ENCODE measurements at places on chromosomes 1 and 21.
A peak's percentile ranks its signal among the peaks of the same experiment; 100 is the strongest.

- DNase-seq: no peak
Measured at GRCh38 chr21:40151611-40152010, 284.4 kb downstream of the PCP4 start.

DNA sequence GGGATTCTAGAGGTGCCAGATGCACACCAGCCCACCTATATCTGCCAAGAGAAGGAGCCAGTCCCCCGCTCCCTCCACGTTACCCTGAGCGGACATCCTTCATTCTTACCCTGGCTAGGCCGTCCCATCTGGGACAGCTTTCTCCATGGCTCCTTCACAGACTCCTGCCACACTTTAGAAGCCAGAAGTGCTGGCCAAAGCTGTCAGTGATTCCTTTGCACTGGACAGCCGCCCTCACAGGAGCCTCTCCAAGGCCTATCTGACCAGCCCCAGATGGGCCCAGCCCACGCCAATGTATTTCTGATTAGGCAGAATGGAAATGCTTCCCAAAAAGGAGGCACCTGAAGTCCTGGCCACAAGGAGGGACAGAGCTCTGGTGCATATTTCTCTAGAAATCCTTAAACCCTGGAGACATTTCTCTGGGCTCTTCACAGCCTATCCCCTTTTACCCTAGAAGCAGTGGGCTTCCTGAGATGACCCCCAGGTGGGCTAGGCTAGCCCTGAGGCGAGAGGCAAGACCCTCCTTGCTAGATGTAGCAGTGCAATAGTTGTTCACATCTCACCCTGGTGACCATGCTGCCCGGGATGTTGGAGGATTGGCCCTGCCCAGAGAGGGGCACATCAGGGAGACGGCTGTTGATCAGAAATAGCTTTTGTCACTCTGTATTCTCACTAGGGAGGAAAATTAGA lies 44.1 kb downstream of the RASSF5 start:
- no peak for DNase-seq

DNA sequence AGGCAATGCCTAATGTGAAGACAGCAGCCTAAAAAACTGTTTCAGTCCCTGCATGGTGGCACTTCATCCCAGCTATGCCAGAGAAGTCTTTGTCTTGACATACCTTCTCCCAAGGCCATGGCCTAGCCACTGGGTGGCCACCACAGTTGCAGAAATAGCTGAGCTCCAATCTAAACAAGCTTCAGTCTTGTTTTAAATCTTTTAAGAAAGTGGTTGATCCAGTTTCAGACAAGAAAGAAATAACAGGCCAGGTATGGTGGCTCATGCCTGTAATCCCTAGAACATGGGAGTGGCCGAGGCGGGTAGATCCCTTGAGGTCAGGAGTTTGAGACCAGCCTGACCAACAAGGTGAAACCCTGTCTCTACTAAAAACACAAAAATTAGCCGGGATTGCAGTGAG lies 600.0 kb upstream of the PLXNA2 start:
- DNase-seq: no peak

DNA sequence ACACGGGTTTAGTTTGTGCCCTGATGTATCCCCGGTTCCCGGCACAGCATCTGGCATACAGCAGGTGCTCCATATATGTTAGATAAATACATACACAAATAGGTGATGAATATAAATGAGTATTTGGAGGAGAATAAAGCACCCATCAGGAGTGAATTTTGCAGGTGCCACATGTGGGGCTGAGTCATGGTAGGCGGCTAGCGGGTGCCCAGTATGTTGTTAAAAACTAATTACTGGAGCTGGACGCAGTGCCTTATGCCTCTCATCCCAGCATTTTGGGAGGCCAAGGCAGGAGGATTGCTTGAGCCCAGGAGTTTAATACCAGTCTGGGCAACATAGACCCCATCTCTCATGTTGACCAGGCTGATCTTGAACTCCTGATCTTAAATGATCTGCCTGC lies 16.7 kb upstream of the WASF2 start:
- DNase-seq: no peak

GRCh38 chr1:51664421-51665240 lies 47.7 kb downstream of the OSBPL9 start:
- DNase-seq: no peak

DNA sequence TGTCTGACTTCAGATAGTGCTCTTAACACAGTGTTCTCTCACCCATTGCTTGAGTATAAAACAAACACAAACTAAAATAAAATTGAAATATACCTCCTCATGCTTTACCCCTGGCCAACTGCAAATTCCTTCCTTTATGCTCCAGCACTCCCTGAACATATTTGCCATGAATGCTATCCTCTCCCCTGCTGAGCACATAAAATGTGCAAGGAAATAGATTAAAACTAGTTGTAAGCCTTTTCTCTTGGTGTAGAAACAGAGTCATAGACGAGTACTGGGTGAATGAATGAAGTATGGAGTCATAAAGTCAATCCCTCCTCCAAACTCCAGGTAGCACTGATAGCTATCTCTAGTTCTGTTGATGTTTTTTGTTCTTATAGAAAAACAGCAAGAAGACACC lies 2.6 kb downstream of the GPR161 start:
- no peak for DNase-seq

DNA sequence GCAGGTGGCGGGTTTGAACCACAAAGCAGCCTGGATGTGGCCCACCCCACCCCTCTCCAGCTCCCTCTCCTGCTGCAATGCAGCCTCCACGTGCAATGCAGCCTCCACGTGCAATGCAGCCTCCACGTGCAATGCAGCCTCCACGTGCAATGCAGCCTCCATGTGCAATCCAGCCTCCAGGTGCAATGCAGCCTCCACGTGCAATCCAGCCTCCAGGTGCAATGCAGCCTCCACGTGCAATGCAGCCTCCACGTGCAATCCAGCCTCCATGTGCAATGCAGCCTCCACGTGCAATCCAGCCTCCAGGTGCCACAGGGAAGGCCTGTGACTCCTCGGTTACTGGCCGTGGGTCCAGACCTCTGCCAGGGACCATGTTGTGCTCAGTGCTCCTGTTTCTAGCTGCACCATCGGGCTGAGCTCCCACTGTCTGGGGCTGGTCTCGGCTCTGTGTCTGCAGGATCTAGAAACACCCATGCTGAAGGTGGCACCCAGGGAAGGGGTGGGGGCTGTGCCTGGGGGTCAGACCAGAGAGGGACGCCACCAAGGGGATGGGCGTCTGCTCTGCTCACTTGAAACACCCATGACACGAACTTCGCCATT lies 11.9 kb upstream of the LRRC3 start:
- DNase-seq: no peak

DNA sequence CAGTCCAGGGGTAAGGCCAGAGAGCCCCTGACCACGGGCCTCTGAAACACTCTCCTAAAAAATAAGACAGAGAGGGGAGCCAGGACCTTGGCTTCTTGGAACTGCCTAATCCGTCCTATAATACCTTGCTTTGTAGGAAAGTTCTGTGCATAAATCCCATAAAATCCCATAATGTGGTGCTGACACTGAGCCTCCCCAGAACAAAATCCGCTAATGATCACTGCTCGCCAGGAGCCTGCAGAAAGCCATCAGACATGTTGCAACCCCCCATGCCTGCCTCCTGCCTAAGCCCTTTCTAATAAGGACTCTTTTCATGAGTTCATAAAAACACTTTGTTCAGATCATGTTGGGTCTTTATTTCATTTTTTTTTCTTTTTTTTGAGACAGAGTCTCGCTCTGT lies 9.3 kb upstream of the DHRS3 start:
- DNase-seq: no peak

DNA sequence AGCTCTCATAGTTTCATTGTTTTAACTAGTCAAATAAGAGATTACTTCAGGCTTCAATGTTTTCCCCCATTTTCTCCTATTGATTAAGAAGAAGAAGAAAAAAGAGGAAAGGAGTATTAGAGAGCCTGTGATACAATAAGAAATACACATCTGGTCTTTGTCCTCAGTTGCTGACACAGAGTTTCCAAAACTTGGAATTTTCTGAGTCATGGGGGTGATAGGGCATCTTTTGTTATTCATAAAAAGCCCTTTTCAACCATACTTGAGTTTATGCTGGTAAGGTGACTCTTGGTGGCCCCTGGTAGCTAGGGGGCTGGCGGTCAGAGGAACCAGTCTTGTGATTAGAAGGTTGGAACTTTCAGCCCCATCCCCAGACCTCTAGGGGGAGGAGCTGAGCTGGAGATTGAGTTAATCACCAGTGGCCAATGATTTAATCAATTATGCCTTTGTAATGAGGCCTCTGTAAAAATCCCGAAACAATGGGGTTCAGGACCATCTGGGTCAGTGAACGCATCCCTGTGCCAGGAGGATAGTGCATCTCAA lies 28.9 kb upstream of the KLF18 start:
- DNase-seq: no peak

- DNase-seq: no peak
Measured at GRCh38 chr1:63903947-63904610, 130.3 kb downstream of the ROR1 start.

DNA sequence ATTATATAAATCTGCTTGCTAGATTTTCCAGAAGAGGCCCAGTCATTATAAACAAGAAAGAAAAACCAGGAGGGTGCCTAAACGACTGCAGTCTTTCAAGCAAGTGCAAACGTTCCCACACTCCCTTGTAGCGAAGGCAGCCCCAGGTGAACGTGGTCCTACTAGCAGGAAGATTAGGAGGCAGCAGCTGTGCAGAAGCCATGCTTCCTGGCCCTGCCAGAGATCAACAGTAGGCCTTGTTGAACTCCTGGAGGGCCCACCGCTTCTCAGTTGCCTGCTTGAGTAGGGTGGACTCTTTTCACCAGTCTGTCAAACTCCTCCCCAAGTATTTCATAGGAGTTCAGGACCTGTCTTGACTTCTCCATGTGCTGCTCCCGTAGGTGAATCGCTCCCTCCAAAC lies 163.0 kb upstream of the GORAB start:
- no peak for DNase-seq

DNA sequence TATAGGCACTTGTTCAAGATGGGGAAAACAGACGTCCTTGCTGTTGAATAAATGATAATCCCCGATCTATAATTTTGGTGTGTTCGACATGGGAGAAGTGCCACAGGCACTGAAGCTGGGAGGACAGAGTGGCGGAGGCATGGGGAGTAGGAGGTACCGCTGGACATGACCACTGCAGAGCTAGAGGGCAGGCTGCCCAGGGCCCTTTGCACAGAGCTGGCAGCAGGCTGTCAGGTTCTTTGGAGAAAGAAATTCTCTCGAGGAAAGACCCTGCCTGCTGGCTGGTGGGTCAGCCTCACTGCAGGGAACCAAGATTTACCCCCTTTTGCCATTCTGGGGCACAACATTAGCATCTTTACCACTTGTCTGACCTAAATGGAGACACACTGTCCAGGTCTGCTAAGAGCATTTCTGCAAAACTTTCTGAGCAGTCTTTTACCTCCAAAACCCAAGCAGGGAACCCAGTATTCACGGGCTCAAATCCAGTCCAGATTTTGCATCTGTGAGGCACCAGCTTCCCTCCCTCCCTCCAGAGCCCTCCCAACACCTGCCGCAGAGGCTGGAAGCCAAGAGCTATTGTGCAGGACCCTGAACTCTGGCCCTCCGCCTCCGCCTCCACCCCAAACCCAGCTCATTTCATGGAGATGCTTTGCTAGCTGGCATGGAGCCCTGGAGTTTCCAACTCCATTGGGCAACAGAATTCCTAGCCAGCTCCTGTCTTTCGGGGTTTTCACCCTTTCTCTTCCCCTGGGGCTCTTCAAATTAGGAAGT lies 142.3 kb downstream of the PLXNA2 start:
- DNase-seq: no peak

- DNase-seq: no peak
Measured at GRCh38 chr1:233791721-233792120, 112.8 kb upstream of the SLC35F3 start.

- no peak for DNase-seq
Measured at GRCh38 chr1:116704278-116704677, 36.7 kb upstream of the IGSF3 start.

DNA sequence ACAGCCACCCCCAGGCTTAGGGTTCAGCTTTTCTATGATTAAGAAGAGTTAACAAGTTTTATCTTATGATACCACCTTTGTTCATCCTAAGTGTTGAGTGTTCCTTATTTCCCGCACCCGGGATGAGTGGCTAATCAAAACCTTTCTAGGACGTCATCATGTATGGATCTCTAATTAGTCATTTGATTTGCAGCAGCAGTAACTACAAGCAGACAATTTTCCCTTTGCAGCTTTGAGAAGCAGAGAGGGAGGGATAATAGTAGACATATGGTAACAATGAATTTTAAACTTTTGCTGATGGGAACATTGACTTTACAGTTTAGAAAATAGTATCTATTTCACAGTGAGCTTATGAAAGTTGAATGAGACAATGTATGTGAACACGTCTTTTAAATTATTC lies 30.8 kb upstream of the SLC35F3 start:
- no peak for DNase-seq

GRCh38 chr1:10494754-10495474 lies 20.2 kb downstream of the PEX14 start:
- peak; percentile 52 for DNase-seq

DNA sequence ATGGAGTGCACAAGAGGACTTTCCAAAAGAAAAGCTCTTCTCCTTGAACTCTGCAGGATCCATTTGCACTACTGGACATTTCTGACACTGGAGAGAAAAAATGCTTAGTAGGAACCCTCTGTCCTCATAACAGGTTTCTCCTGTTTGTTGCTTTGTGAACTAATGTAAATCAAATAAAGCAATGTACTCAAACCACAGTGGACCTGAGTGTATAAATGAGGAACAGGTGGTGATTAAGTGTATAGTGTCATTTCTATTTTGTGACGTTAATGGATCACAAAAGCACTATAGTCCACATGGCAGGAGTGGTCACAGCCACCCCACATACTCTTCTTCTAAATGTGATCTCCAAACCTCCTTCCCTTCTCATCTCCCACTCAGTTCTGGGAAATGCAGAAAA lies 268.4 kb upstream of the DUSP10 start:
- no peak for DNase-seq

DNA sequence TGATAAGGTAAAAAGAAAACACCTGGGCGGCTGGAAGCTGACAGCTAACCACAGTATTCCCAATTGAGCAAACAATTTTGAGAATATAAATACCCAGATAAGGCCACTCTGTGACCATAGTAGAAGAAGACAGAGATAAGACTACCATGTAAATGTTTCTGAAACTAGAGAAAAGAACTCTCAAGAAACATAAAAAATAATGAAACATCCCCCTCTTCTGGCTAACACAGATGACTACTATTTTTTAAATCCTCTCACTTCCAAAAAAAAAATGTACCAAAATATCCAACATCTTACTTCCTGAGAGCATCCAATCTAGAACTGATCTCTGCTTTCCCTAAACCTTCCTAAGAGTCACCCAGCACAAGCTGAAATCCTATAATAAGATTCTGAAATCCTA lies 125.9 kb downstream of the HFM1 start:
- peak; percentile 30 for DNase-seq

GRCh38 chr21:35410123-35410522 lies 361.0 kb upstream of the RUNX1 start:
- DNase-seq: no peak

GRCh38 chr1:171588230-171588629 lies 33.8 kb upstream of the MYOCOS start:
- DNase-seq: no peak
